Urothelium cell line (cell line): ENCODE measurements at places on chromosomes 7 and 10.

DNA sequence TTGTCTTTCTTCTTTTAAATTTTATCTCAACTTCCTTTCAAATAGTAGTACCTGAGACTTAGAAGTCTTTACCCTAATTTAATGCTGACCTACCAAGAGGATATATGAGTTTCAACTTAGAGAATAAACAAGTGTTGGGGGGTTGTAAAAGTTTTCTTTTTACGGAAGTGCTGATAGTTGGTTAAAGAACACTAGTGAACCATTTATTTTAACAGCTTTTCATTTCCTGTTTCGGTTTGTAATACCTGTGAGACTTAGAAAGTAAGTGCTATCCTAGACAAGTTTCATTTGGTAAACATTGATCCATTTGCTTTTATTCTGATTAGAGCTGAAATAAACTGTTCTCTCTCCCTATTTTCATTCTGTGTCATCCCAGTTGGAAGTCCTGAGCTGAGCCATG is 683.1 kb upstream of the SORCS1 start:
- DNase-seq = no peak

GRCh38 chr10:124109261-124109660 is 15.9 kb upstream of the CHST15 start:
- DNase-seq = no peak

- no peak for DNase-seq
Observed at GRCh38 chr7:40969641-40970040, 733.2 kb downstream of the INHBA start.

DNA sequence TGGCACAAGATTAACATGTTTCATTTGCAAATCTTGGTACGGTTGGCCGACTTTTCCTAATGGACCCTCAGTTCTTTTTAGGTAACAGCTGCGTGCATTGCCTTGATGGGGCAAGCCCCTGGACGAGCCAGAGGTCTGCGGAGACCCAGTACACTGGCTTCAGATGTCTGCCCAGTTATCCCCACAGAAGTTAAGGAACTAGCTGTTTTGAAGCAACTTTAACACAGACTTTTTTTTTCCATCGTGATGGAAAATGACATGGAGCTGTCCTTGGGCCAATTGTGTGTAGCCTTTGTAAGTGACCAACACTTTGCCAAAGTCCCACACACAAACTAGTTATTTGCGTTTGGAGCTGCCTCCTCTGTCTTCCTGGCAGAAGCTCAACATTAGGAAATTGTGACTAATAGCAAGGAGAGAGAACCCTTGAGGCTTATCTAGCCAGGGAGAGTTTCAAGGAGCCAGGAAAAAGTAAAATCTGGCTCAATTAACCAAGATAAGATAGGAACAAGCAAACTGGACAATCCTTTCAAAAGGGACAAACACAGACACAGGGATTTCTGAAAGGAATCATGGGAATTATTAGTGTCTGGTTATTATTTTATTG is 99.6 kb upstream of the BMPER start:
- DNase-seq = no peak

DNA sequence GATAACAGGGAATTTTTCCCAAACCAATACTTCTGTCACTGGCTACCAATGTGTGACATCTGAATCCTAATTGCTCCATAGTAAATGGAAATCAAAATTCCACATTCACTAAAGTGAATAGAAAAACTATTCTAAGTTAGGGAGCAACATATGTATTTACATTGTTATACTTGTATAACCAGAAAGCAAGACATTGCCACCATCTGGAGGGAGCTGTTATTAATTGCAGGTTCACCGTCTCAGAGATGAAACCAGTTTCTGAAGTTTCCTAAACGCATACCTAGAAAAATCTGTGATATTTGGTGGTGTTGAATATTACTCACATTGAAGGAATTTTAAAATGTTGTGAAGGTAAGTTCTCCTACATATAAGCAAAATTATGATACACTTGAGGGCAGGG is 390.1 kb downstream of the NXPH1 start:
- no peak for DNase-seq

DNA sequence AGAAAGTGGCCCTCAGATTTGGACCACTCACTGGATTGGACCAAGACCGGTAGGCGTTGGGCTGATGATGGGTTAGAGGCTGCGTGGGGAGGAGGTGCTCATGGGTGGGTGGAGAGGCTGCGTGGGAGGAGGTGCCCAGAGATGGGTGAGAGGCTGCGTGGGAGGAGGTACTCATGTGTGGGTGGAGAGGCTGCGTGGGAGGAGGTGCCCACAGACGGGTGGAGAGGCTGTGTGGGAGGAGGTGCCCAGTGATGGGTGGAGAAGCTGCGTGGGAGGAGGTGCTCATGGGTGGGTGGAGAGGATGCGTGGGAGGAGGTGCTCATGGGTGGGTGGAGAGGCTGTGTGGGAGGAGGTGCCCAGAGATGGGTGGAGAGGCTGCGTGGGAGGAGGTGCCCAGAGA is 346.3 kb downstream of the PAXIP1 start:
- no peak for DNase-seq

- no peak for DNase-seq
Observed at GRCh38 chr10:34585422-34586112, 229.5 kb downstream of the PARD3 start.

- DNase-seq = no peak
Observed at GRCh38 chr10:71761541-71762113, 11.7 kb downstream of the VSIR start.

DNA sequence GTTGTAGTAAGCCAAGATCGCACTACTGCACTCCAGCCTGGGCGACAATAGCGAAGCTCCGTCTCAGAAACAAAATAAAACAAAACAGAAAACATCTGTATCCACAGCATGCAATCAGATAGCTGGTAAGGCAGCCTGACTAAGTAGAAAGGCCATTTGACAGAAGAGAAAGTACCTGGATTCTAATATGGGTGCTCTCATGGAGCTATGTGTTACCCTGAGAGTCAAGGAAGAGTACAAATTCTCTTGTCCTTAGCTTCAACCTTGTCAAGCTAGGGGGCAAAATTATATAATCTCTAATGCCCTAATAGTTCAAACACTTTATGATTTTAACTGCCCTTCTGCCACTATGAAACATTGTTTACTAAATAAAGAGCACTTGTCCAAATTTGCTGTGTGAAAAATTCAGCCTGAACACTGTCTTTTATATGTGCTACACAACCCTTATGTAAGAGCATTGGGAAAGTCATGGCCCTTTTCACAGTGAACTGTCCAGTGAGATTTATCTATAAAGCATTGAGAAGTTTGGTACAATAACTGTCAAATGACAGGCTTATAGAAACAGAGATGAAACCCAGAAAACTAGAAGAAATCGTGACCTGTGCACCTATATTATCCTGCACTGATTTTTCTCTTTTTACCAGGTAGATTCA is 51.2 kb upstream of the PRKG1 start:
- no peak for DNase-seq

GRCh38 chr7:101177644-101178043 is 2.4 kb downstream of the NAT16 start:
- DNase-seq = no peak

DNA sequence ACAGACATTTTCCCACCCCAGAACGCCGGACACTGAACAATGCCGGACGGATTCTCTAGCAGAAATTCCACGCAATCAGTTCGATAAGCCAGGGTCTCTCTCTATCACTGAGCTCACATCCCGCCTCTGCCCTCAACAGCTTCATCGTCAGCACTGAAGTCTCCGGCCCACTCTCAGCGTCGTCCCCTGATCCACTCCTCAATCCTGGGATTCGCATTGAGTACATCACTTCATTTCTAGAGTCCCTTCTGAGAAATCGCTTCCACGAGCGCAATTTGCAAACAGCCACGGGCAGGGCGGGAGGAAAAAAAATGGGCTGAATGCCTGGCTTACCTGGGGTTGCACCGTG is 365 bp downstream of the YME1L1 start:
- no peak for DNase-seq
